ENCODE measurements at places on chromosomes 2 and 18. TPM values are rescaled to one million over a fixed set of nuclear protein-coding genes. Genes with fewer than 3 reads are reported as not detected.

APOB gene
- 8.5 TPM for total RNA-seq

RUFY4 gene
- total RNA-seq: not detected

CD8B gene
- total RNA-seq: 0.46 TPM

SLC30A3 gene
- 10.4 TPM for total RNA-seq

PTPRN gene
- not detected for total RNA-seq

GRCh38 chr18:54975598-54975997 lies 16.3 kb upstream of the CCDC68 start:
- DNase-seq: no peak

GRCh38 chr2:47054868-47055267 lies 100.2 kb downstream of the STPG4 start:
- DNase-seq: no peak
